WTC11 (cell line): ENCODE measurements at places on chromosomes 2 and 18. TPM values are rescaled to one million over a fixed set of nuclear protein-coding genes. Genes with fewer than 3 reads are reported as not detected.

- H3K36me3 ChIP-seq, result no peaks in the 10 kb centered on the region
- no peak overlapping the region for H3K27ac ChIP-seq
- no peak for DNase-seq
- no peaks in the 10 kb centered on the region; the same call in 1 of the 2 replicates for H3K27me3 ChIP-seq
- peaks cover 15% of the 10 kb centered on the region for H3K4me1 ChIP-seq
These were observed 49.2 kb upstream of the CHN1 start for GRCh38 chr2:175054340-175054739.

The DSG1 gene
- 0.07 to 0.09 TPM in 2 of 3 replicates, not detected in the other for total RNA-seq

The ZNF519 gene
- total RNA-seq, result 26.7 to 32.1 TPM (median 30.6 TPM) in 3 replicates

The MAP2 gene
- 3.7 to 7.6 TPM (median 3.7 TPM) in 3 replicates for total RNA-seq
